ENCODE measurements at places on chromosomes 16 and 17.

GRCh38 chr16:27495191-27495590 lies 54.5 kb downstream of the GTF3C1 start:
- DNase-seq = no peak

GRCh38 chr16:68395815-68396214 lies 52.5 kb downstream of the SMPD3 start:
- no peak for DNase-seq

DNA sequence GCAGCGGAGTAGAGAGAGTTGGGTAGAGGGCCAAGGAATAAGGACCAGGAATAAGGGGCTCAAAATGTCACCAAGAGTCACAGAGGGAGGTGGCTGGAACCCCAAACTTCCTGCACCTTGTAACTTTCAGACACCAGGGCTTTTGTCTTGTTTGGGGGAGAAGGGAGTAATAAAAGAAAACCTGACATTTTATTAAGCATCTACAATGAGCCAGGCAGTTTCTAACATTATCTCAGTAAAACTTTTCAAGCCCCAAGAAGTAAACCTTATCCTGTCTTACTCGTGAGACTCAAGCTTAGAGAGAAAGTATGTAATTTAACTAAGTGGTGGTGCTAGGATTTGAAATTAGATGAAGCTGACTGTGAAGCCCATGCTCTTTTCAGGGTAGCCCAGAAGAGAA lies 848 bp upstream of the MTMR4 start:
- DNase-seq = no peak

GRCh38 chr17:71237903-71238538 lies 882.8 kb upstream of the SOX9 start:
- DNase-seq = peak; percentile 11

Measured in LNCaP clone FGC (cell line).